Stimulated activated CD8-positive, alpha-beta memory T cell treated with anti-CD3 and anti-CD28 coated beads, Interleukin-4, amount 100 ng/mL, for 1 hour (primary cell): ENCODE measurements at places on chromosomes 5 and 9.

DNA sequence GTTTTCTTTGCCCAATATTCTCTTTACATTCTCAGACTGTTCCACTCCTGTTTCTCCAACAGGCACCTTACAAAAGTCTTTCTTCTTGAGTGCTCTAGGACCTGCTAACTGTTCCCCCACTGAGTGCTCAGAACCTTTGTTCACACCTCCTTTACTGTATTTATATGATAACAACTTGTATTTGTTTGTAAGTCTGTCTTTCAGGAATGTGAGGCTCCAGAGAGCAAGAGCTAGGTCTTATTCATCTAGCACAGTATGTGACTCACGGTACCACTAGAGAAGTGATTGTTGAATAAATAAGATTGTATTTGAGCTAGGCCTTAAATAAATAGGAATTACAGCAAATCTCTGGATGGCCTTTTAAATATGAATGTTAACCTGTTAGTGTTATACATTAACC, 42.5 kb upstream of the MYOT start:
- no peak for DNase-seq

GRCh38 chr9:9997585-9997984, 615.2 kb downstream of the PTPRD start:
- no peak for DNase-seq

DNA sequence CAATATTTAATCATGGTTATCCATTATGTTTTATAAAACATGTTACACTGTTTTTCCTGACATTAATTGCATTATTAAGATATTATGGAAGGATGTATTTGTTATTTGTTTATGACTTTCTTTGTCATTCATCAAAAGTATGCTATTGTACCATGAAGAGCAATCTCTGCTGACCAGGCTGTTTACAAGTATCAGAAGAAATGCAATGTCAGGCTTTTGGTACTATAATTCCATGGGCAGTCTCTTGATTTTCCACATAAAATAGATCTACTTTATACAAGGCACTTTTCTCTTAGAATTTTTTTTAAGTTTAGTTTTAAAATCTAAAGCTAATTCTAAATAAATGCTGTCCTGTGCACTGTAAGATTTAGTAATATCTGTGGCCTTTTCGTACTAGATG, 196.6 kb downstream of the COX7C start:
- DNase-seq: no peak

DNA sequence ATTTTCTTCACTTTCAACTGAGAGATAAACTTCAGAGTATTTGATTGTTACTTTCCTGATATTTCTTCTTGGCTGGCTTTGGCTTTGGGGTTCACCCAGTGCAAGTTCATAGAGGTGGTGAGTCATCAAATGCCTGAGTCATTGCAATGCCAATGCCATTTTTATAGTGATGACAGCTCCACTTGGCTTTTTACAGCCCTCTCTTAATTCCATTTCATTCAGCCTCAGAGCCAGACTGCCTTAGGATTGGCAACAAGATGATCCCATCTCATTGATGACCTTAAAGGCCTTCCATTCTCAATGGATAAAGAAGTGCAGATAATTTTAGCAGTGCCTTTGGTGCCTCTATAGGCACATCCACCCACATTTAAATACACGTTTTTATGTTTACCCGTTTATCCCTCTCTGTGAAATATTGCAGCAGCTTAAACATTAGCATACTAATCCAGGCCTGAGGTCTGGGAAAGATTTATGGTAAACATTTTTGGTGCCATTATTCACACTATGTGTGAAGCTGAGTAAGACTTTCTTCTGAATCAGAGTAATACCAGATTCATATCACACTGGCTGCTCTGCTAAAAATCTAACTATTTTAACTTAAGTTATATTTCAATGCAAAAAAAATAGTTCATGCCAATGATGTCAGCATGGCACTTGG, 88.9 kb upstream of the TYRP1 start:
- DNase-seq: no peak

DNA sequence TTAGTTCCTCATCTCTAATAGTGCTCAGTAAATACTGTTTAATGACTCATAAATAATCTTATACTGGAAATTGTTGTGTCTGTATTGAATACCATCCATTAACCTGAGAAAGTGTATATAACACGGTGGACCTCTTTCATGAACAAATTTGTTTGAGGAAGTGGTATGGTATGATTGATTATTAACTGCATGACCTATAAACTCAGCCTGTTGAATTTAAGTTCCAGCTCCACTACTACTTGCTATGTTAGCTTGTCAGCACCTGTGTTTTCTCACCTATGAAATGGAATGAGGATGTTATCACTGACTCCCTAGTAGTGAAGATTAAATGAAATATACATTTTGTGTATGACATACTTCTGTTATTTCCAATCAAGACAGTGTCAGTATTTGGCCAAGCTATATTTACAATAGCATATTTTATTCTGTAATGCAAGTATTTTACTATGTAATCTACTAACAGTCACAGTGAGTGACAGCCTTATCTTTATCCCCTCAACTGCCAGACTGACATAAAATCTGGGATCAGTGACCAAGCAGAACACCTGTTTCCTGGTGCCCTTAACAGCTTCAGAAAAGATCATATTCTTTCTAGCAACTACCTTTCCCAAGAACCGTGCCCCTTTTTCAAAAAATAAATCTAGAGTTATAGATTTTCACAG, 77.3 kb upstream of the ITGA1 start:
- no peak for DNase-seq

DNA sequence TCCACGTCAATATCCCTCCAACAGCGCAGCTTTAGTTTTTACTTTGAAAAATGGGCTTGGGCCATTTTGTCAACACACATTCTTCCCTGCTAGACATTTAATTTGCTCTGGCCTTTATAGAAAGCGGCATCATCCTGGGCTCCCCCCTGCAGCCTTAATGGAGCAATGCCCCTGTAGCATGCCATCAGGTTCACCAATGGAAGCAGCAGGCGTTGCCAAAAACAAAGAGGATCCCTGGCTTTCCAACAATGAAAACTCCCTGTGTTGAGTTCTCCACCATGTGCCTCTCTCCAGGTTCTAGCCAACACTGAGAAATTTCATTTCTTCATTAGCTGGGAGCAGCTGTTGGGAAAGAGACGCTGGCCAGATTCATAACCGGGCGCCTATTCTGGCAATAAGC, 139.5 kb downstream of the ZNF622 start:
- DNase-seq: no peak

- no peak for DNase-seq
Observed at GRCh38 chr5:97937846-97938245, 754.8 kb upstream of the RIOK2 start.

DNA sequence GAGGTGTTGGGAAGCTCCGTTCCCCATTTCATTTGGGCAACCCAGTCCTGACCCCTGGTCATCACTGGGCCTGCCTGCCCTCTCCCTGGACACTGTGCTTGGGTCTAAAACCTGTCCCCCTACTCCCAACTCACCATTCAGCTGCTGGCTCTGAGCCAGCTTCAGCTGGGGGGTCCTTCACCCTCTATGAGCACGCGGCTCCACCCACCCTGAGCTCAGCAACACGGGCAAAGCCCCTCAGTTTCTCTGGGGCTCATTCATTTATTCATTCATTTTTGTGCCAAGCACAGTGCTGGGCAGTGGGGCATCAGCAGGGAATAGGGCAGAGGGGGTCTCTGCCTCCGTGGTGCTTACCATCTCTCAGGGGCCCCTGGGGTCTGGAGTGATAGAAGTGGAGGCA, 199.8 kb upstream of the MVB12B start:
- DNase-seq: no peak

GRCh38 chr5:78129597-78129996, 164.9 kb downstream of the AP3B1 start:
- DNase-seq: no peak

DNA sequence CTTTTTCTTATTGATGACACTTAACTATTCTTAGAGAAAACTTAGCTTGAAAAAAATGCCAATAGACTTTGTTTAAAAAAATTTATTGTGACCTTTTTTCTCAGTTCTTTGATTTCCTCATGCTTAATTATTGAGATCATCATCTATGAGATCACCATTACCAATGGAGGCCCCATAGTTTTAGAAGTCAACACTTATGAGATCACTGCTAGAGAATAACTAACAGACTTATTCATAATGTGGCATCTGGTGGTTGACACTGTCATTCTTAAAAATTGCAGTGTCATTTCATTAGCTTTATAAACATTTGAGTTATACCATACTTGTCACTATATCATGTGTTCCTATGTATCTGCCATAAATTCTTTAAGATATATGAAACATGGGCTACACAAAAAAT, 14.9 kb upstream of the FEM1C start:
- DNase-seq: no peak

DNA sequence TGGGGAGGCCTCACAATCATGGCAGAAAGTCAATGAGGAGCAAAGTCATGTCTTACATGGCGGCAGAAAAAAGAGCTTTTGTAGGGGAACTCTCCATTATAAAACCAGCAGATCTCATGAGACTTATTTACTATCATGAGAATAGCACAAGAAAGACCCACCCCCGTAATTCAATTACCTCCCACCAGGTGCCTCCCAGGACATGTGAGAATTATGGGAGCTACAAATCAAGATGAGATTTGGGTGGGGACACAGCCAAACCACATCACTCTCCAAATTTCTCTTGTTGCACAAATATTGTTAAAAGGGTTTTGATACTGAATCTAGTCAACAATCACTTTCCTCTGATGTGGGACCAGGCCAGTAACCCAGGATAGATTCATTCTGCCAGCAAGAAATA, 1176.1 kb downstream of the CDH9 start:
- no peak for DNase-seq

DNA sequence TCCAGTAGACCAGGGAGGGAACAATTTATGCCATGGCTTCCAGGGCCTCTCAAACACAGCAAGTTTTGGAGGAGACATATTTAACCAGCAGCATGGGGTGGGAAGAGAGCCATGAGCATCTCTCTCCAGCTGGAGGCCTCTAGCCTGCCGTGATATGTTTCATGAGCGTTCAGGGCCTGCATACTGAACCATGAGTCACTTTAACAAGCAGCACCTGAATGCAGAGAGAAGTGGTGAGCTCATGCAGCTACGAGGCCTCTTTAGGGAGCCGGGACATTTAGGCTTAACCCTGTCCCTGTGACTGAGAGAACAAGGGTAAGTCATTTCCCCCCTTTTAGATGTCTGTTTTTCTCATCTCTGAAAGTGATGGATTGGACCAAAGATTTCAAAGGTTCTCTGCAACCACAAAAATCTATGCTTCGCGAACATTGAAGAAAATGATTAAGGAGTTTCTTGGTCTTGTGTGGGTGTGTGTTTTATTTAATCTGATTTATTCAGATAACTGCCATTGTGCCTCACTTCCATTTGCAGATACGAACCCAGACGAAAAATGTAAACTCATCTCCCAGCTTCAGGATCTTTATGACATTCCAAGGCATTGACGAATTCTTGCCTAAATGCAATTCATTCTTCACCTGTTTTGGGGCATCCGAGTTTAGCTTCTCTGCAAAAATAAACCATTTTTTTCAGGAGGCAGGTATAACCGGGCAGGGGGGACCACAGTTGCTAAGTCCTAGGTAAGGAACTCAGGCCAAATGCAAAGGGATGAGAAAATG, 157.0 kb downstream of the GABBR2 start:
- no peak for DNase-seq

DNA sequence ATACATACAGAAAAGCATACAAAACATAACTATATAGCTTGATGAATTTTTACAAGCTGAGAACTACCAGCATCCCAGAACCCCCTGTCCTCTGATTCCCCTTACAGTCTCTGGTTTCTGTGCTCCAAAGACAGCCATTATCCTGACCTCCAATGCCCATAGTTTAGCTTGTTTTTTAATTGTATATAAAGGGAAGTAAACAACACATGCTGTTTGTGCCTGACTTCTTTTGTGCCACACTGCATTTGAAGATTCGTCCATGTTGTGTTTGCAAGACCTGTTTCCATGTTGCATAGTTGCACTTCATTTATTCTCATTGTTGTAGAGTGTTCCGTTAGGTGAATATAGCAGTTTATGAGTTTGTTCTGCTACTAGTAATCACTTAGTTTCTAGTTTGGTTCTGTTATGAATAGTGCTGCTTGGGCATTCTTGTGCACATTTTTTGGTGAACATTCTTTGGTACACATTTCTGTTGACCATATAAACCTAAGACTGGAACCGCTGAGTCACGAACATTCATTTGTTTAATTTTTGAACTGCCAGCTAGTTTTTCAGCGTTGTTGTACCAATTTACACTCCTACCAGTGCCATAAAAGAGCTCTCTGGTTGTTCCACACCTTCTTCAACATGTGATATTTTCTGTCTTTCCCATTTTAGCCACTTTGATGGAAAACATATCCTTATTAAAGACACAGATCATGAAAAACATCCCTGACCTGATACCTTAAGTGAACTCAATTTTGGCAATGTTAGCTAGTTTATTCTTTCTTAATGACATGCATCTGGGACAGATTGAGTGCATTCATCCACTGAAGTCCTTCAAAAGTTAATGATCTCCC, 78.1 kb upstream of the ANXA1 start:
- DNase-seq: no peak
